ENCODE measurements at places on chromosomes 11 and 22.
A peak's percentile ranks its signal among the peaks of the same experiment; 100 is the strongest.

DNA sequence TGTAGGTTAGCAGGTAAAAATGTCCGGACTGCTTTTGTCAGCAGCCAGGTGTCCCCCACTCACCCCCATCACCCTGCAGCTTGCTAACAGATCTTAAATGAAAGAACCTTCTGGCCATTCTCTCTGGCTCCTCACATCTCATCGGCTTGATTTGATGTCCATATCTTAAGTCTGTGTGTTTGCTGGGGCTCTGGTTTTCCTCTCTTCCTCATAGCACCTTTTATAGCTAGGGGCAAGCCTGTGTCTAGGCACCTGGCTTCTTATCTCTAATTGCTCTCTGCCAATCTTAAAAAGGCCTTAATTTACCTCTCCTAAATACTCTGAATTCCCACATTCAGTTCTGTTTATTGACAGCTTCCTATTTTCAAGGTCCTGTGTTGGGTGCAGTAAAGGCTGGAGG is 72.0 kb downstream of the ARHGAP42 start:
- DNase-seq, result peak; percentile 69

DNA sequence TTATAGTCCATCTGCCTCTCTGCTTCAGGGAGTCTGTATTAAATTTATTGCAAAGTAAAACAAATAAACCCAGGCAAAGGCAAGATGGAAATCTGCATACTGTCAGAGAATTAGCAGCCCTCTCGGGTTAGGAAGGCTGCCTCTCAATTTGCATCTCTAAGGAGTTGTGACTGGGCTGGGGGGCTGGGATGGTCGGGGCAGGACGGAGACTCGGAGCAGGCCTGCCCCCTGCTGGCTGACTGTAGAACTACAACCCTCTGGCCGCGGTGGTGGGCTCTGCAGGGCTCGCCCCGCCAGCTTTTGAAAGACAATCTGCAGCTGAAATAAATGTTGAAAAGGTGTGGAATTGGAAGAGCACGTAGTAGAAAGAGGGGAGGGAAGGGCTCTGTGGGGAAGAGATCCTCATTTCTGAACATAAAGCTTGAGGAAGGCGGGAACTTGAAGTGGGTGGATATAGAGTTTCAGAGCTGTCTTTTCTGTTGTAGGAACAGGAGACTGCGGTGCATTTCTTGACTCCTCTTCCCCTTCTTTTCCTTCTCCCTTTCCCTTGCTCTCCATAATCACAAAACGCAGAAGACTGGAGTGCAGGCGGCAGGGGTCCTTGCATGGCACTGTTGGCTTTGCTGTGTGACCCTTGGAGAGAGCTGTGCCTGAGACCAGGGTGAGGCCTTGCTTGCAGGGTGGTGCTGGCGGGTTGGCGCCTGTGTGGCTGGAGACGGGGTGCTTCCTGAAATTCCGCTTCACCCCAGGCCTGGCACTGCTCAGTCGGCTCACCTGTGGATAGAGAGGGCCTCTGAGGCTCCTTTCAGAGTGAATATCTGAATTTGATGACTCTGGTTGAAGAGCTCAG is 22.6 kb upstream of the PKNOX2 start:
- peak; percentile 94 for DNase-seq

DNA sequence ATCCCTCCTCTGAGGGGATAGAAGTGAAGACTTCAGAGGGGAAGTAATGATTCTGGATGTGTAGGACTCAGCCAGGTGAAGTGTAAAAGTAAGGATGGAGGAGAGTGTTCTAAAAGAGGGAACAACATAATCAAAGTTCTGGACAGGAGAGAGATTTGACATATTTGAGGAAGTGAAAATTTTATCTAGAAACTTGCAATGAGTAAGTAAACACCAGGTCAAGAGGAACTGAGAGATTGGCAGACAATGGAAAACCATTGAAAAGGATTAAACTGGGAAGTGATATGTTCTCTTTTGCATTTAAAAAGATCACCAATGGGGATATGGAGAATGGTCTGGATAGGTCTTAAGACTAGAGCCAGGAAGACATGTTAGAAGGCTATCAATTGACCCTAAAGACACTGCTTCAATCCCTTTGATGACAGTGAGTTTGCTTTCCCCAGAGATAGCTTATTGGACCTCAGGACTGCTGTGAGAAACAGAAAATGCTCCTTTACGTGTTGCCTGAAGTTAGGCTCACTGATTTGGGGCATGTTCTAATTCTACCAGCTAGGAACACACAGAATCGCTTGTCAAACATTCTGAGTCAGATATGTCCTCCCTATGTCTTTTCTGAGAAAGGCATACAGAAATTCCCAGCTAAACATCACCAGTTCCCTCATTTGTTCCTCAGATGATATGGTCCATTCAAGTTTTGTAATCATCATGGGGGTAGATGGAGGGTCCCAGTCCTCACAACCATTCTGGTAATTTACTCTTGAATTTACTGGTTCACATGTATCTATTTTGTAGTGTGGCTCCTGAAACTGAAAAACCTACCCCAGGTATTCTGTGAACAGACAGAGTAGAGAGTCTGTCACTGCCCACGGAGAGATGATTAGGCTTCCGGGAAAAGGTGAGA is 144.9 kb downstream of the MAML2 start:
- no peak for DNase-seq

DNA sequence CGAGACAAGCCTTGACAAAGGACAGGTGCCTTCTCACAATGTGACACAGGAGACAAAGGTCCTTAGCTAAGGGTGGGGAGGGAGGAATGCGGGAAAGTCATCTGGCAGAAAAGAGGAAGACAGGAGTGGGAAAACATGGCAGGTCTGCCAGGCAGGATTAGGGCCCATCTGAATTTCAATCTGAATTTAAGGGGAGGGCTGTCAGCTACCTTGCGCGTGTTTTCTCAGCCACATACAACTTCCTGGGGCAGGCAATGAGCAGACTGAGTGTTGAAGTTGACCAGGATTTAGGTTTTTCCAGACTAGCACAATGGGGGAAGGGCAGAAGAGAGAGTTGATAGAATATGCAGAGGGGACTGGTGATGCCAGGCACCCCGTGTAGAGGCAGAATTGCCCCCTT is 66.7 kb upstream of the LARGE1 start:
- DNase-seq, result no peak

- no peak for DNase-seq
These were observed 116.9 kb downstream of the KIAA1671 start for GRCh38 chr22:25069426-25069757.

GRCh38 chr11:77196961-77197360 is 68.9 kb downstream of the MYO7A start:
- no peak for DNase-seq

- DNase-seq, result peak; percentile 94
These were observed at the start of gene SVIP for GRCh38 chr11:22829231-22830081. Gene SVIP (minus strand): TSS chr11:22829801. CDS start chr11:22829748, 53 bp downstream.

GRCh38 chr11:35358391-35358790 is 61.0 kb downstream of the SLC1A2 start:
- no peak for DNase-seq

GRCh38 chr11:8533332-8533731 is 60.7 kb downstream of the STK33 start:
- DNase-seq, result no peak

- no peak for DNase-seq
These were observed 5.2 kb upstream of the OLFML1 start for GRCh38 chr11:7480113-7480512.

GRCh38 chr11:35165030-35165422 is 26.1 kb downstream of the CD44 start:
- no peak for DNase-seq

GRCh38 chr11:78248903-78249302 is 60.2 kb downstream of the USP35 start:
- no peak for DNase-seq

- no peak for DNase-seq
These were observed 19.7 kb downstream of the P2RX3 start for GRCh38 chr11:57357856-57358255.

- DNase-seq, result no peak
These were observed 48.5 kb downstream of the SVIP start for GRCh38 chr11:22780952-22781593.

DNA sequence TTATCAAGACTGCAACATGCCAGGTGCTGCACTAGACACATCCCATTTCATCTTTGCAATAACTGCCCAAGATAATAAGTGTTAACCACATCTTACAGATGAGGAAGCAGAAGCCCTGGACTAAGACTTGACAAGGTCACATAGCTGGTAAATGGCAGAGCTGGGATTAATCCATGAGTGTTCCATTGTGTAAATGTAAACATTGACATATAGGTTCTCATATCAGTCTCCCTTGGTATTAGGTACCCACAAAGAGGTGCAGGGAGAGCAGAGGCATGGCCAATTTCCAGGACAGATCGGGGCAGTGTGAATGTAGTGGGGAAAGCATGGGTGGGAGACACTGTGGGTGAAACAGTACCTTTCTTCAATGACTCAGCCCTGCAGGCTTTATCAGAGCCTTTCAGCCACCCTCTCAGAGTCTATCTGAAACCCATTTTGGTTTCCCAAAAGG is 17.9 kb downstream of the MICAL2 start:
- no peak for DNase-seq

DNA sequence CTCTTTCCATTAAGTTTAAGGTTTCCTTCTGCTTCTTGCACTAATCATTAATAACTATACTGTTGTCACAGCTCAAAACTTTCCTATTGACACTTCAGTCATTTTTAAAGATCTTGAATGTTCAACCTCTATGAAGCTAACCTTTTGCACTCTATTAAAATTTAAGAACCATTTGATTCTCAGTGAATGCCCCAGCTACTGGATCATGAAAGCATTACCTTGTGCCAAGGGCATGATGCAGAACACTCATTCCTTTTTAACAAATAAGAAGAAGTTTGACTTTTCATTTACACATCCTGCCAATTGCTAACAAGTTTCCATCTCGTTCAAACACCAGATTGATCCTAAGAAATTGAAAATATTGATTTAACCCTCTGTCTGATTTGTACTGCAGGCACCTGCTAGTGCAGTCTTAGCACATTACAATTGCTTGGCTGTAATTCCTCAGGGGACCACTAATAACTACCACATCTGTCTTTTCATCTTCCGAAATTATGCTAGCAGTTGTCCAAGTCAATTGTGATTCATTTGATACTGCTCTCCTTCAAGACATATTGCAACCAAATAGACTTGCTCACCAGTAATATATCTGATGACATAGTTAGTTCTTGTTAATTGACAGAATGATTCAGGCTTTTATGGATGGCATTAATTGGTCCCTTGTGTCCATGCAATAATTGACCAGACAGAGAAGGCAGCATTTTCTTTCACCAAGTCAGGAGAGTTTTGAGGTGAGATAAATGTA is 158.4 kb downstream of the TEAD1 start:
- no peak for DNase-seq

- no peak for DNase-seq
These were observed 6.5 kb upstream of the APOBEC3H start for GRCh38 chr22:39090426-39091064.

- no peak for DNase-seq
These were observed 230.6 kb upstream of the TENM4 start for GRCh38 chr11:79671401-79671800.

DNA sequence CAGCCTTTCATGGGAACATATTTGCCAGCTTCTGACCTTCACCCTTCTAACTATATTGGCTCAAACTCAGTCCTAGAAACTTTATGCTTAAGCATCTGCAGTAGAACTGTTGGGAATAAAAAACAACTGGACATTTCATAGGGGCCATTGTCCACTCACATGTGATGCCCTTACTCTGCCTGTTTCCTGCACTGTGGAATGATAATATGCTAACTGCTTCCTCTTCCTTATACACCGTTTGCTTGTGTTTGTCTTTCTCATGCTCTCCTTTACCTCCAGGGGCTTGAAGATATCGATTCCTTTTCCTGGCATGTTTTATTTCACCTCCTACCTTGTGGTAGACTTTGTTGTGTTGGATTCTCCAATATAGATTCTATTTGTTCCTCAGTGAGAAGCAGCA is 333.0 kb upstream of the DDI1 start:
- no peak for DNase-seq

GRCh38 chr22:17997456-17997855 is 26.9 kb downstream of the MICAL3 start:
- no peak for DNase-seq

DNA sequence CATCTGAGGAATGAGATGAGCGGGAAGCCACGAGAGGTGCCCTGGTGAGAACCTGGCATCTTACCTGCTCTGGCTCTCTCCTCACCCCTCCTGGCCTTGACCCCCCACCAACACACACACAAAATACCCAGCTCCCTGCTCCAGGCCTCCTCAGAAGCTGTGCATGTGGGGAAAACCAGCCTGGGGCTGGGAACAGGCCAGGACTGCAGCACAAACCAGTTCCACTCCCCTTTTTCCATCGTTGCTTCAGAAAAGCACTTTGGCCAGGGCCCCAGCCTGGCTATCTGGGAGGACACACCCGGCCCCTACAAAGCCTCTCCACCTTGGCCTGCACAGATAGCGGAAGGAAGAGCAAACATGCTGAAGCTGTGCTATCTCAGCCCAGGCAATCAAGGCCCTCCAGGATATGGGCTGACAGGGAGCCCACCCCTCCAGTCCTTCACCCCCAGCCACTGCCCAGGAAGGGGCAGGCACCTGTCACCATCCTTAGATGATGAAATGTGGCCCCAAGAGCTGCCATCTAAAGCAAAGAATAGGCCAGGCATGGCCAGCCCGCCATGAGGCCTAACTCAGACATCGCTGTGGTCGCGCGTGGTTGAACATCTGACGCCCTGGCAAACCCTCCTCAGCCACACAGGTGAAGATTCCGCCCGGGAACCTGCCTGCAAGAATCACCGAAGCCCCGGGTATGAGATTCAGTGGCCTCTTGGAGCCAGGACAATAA is 35.4 kb downstream of the PISD start:
- peak; percentile 42 for DNase-seq

- DNase-seq, result peak; percentile 32
These were observed at the start of gene TTC36 for GRCh38 chr11:118527109-118527508. Gene TTC36 (plus strand): TSS chr11:118527474. CDS start chr11:118527495, 21 bp downstream.

- peak; percentile 15 for DNase-seq
These were observed 253.3 kb upstream of the ISX start for GRCh38 chr22:34812631-34813030.

DNA sequence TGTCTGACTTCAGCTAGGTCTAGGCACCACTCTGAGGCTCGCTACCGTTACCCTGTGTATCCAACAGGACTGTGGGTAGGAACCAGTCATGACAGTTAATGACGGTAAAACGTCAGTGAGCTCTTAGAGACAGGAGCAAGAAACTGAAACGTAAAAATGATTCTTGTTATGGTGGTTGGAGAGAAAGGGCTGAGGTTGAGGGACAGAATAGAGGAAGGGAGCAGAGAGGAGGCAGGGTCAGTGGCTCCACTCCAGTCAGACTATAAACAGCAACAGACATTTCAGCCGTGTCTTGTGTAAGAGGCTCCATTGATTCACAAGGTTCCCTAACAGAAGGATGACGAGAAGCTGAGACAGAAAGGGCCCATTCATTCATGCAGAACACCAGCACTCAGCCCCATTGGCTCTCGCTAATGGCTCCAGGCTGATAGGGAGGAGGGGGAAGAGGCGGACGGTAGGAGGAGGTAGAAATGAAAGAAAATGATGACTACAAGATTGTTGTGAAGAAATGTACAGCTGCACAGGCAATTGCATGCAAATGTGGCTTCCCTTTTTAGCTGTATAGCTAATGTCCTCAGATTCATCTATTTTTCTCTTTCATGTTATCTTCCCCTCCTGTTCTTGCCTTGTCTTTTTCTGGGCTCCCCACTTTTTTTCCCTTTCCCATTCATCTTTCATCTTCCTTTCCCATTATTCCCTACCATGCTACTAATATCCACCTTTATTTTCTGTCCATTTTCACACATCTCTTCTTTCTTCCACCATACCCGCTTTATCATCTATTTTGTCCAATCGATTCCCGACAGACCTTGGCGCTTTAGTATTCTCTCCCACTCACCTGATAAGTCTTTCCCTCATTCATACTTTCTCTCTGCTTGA is 34.3 kb downstream of the ETS1 start:
- DNase-seq, result no peak

Data from ELF-1 (cell line).